ENCODE measurements at places on chromosomes 5 and 9.

GRCh38 chr9:115601434-115601833, 483.5 kb upstream of the TNC start:
- no peak for DNase-seq

GRCh38 chr5:136907371-136907770, 542.0 kb upstream of the TRPC7 start:
- DNase-seq, result no peak

DNA sequence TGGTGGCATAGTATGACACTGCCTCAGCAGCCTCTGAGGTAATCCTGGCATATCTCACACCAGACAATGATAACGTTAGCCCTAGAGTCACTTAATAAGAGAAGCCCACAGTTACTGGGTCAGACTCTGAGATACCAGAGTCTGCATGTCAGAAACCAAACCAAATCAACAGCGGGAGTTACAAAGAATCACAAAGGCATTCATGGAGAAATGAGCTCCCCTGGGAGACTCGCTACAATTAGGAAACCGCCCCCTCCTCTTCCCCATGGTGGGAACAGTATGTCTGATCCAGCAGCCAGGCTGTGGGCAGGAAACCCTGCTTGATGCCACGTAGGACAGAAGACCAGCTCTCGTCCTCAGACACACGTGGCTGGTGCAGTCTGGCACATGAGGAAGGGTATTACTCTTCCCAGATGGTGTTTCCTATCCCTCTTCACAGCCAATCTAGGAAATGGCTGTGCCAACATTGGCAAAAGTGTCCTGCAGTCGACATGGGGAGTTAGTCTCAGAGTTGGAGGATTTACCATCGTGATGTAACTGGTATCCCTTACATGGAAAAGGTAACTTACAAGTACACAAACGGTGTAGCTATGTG, 485.4 kb downstream of the ZNF608 start:
- DNase-seq, result no peak

DNA sequence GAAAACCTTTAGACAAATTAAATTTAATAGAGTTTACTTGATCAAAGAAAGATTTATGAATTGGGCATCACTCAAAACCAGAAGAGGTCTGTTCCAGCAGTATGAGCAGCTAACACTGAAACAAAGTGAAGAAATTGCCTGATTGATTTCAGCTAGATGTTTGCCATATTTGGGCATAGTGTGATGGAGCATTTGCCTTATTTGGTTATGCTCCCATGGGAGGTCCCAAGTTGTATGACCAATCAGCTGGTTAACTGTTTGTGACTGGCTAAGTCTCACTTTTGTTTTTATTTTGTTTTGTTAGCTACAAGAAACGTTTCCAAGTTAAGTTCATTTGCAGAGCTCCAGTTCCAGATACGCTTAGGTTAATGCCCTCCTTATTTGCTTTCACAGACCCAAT, 53.3 kb upstream of the LMNB1 start:
- DNase-seq, result no peak

DNA sequence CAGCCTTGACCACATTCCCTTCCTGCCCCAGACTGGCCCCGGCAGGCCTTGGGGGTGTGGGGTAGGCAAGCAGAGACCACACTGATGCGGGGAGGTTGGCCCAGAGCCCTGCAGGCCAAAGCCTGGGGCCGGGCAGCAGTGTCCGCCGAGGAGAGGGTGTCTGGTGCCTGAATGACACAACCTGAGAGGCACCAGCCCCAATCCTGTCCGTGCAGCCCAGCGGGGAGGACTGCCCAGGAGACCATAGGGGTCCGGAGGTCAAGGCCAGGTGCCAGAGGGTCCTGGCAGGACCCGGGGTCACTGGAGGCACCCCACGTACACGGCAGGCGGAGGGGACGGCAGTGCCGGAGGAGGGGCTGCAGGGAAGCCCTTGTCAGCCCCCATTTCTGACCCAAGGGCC, 5.6 kb upstream of the PTGDS start:
- no peak for DNase-seq

GRCh38 chr9:99197124-99197630, 24.6 kb downstream of the ALG2 start:
- no peak for DNase-seq

GRCh38 chr5:61245486-61245885, 83.2 kb upstream of the SMIM15 start:
- no peak for DNase-seq

- DNase-seq, result no peak
Measured at GRCh38 chr9:31585158-31585557, 799.3 kb upstream of the ACO1 start.

- DNase-seq, result no peak
Measured at GRCh38 chr5:177130211-177131018, 3.2 kb upstream of the NSD1 start.

GRCh38 chr5:171954721-171955120, 51.7 kb downstream of the FBXW11 start:
- peak; percentile 22 for DNase-seq

GRCh38 chr5:62112689-62113228, 193.2 kb upstream of the KIF2A start:
- DNase-seq, result no peak

DNA sequence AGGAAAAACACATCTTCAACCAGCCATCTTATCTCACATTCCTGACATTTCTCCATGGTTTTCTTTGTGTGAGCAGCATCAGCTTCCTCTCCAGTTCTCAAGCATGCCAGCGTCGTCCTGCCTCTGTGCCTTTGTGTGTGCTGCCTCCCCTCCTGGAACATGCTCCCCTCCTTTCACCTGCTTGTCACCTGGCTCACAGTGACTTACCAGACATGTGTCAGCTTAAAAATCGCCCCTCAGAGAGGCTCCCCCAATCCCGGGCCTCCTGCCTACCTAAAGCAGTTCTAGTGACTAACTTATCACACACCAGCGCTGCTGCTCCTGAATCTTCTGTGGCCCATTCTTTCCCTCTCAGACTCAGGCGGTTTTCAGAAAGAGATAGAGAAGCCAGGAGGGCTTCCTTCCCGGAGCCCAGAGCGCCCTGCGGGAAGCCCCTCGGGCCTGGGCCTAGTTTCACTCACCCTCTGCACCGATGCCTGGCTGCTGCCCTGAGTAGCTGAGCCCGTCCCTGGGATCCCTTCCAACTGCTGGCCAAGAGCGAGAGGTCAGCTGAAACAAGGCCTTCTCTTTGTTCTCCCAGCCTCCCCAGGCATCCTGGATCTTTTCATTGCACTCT, 51.1 kb upstream of the MVB12B start:
- no peak for DNase-seq

DNA sequence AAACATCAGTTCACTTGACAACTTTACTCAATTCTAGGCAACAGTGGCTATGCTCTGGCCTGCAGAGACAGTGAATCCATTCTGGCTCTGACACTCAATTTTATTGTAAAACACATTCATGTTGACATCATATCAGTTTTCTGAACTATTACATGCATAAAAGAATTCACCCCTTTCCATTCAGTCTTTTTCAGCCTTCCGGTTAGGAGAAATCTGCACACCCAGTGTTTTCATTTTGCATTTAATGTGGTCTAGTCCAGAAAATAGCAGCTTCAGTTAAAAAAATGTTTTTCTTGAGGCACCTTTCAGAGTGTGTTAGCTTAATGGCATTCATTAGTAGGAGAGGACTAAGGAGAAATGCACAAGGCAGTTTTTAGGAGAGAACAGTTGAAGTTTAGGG, 95.1 kb downstream of the PBX3 start:
- DNase-seq, result no peak

- peak; percentile 66 for DNase-seq
Measured at GRCh38 chr5:54518146-54518817, 723 bp downstream of the SNX18 start.

DNA sequence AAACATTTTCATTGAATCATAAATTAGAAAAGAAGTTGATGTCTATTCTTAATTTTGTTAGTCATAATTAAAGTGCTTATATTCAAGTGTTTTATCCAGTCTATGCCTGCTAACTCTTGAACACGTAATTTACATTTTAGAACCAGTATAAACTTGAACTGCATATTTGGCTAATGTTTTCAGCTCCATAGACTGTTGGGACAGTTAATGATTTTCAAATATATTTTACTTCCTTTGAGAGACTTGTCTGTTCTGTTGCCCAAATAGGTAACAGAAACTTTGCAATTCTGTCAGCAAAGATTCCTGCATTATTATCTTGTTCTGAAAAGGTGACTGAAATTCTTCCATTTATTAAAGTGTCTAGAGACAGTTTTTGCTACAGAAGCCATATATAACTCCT, 7.8 kb downstream of the ITGA2 start:
- DNase-seq, result no peak

DNA sequence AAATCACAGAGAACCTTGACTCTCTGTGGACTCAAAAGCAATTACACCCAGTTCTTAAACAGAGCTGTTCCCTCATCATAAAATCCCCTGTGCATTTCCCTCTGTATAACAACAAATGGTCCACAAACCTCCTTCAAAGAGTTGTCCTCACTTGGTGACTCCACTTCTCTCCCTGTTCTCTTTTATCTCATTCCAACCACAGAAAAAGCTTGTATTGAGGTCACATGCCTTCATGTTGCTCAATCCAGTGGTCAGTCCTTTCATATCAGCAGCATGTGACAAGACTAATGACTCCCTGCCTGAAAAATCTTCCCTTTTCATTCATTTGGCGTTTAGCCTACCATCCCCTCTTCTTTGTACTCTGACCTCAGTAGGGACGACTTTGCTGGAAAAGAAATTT, 158.0 kb downstream of the DEPDC1B start:
- DNase-seq, result peak; percentile 14

DNA sequence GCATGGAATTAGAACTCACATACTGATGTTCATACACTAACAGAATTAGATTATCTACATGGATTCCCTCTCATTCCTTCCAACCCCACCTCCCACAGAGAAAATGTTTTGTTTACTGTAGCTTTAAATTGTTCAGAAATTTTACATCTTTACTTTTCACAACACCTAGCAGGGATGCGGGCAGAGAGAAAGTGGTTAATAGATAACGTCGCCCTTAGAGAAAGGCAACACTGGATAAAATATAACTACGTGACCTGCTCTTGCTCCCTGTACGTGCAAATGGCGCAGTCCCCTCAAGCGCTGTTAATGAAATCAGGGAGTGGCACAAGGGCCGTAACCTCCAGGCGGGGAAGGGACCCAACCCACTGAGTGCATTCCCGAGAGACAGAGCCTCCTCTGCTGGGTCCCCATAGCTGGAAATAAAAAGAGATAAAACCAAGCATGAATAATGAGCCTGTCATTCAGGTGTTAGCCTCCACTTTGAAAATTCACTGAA, 125.3 kb upstream of the DAPK1 start:
- no peak for DNase-seq

- DNase-seq, result peak; percentile 48
Measured at GRCh38 chr9:128702949-128703615, 779 bp downstream of the PKN3 start.

DNA sequence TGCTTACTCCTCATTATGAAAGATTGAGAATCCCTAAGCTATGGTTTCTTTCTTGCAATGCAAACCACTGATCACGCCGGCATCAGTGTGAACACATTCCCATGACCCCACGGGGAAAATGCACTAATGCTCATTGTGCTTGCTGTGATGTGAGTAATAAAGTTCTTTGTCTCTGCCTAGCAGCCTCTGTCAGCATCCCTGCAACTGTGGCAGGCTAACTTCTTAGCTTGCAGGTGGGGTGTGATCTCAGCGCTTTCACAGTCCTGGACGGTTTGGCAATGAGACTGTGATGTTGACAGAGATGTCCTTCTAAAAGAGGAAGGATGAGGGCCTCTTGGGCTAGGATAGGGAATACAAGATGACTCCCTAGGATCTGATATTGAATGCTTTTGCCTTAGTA, 1218.7 kb downstream of the EFNA5 start:
- no peak for DNase-seq

GRCh38 chr9:20476912-20477521, 145.3 kb downstream of the MLLT3 start:
- no peak for DNase-seq

DNA sequence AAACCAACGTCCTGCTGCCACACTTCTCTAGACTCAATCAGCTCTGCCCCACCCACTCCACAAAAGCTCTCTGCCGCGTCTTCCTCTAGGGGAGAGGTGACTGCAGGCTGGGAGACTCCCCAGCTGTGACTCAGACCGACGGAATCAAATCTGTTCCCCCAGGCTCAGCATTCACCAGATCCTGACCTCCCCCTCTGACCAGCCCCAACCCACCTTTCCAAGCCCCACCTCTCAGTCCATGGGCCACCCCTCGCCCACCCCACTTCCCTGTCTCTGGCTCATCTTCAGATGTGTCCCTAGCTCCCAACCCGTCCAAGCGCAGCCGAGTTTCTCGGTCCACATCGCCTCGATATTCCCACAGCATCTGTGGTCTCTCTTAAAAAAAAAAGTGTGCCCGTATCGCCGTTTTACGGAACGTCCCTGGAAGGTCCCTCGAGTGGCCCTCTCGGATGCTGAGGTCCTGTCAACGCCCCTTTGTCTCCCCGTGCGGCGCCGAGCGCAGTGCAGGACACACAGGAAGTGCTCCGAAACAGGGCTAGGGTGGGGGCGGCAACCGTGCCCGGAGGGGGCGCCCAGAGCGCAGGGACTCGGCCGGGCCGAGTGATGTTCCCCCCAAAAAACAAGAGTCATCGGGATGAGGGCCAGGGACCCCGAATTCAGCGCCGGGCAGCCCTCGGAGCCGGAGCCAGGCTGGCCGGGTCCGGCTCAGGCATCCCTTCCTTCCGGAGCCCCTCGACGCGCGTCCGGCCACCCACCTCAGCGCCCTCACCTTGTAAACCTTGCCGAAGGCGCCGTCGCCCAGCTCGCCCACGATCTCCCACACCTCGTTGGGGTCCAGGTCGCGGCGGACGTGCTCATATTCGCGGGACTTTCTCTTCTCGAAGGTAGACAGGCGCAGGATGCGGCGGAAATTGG, 649 bp downstream of the STK10 start:
- DNase-seq, result peak; percentile 78

DNA sequence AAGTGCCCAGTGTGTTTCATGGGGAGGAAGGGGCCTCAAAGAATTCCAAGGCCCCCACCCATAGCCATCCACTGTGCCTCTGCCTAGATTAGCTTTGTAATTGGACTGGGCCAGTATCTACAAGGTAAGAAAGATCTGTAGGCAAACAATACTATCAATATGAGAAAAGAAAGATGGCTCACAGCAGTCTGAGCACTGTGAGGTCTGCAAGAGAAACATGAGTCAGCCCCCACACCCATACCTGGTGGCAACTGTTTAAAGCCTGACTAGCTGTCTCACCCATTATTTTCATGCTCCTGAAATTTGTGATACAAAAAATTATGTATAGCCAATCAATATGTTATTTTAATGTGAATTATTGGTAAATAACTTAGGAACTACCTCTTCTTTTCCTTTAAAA, 10.0 kb upstream of the ZNF483 start:
- no peak for DNase-seq

GRCh38 chr5:35345222-35345621, 114.9 kb upstream of the PRLR start:
- DNase-seq, result no peak

Measured in AG08396 (cell line).